ENCODE measurements at places on chromosomes 13 and 19.
A peak's percentile ranks its signal among the peaks of the same experiment; 100 is the strongest.

GRCh38 chr13:80360453-80360800, 19.5 kb upstream of the SPRY2 start:
- no peak for DNase-seq

- DNase-seq = no peak
Measured at GRCh38 chr19:15313649-15314279, 18.6 kb downstream of the BRD4 start.

DNA sequence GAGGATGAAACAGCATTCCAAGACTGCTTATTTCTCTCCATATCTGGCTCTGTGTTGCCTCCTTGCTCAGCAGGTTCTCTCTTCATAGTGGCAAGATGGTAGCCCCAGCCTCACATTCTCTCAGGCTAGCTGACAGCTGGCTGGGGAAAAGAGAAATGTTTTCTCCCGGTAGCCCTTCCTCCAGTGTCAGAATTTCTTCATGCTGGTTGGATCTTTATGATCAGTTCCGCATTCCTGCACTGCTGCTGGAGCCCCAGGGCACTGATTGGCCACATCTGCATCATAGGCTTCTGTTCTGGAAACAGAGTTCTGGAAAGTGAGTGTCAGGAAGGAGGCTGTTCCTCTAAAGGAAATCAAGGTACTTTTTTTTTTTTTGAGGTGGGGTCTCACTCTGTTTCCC, 24.6 kb downstream of the POP4 start:
- no peak for DNase-seq

DNA sequence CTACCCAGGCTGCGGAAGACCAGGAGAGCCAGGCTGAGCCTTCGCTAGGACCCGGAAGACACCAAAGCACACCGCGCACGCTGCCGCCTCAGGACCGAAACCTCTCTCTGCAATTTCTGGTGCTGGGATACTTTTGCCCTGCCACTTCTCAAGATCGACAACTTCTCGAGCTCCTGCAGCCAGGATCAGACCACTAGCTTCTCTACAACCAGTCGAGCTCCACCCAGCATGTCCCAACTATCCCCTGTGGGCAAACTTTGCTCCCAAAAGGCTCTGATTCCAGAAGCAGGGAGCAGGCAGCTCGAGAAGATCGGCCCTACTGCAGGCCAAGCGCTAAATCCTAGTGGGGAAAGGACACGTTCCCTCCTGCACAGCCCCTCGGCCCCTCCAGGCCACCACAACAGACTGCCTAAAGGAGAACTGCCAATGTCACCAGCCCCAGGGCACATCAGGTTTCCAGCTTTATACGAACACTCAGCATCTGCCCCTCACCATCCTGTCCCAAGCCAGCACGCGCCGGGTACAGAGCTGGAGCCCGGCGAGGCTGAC, 979 bp downstream of the AKAP8 start:
- peak; percentile 8 for DNase-seq

DNA sequence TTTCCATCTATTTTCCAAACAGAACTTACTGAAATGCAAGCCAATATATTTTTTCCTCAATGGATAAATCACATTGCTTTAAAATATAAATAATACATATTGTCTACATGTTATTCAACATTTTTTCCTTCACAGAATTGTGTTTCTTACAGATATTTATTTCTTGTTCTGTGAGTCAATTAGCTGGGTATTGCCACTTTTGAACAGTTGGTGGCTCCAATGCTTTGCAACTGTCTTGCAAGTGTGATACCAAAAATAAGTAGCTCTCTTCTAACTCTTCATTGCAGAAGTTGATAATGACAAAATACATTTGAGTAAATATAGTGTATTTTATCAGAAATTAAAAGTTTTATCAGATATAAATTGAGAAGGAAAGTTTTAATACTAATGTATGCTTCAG, 17.1 kb upstream of the GPC5 start:
- no peak for DNase-seq

- peak; percentile 2 for DNase-seq
Measured at GRCh38 chr13:55361141-55361540, 1779.6 kb upstream of the PRR20A start.

GRCh38 chr13:72889495-72889894, 107.6 kb downstream of the PIBF1 start:
- DNase-seq = no peak

- peak; percentile 46 for DNase-seq
Measured at GRCh38 chr13:95301968-95302393, 730 bp upstream of the ABCC4 start.

- DNase-seq = no peak
Measured at GRCh38 chr13:21012211-21012610, 49.2 kb downstream of the LATS2 start.

GRCh38 chr19:15673176-15673654, 328 bp downstream of the CYP4F12 start:
- DNase-seq = no peak

DNA sequence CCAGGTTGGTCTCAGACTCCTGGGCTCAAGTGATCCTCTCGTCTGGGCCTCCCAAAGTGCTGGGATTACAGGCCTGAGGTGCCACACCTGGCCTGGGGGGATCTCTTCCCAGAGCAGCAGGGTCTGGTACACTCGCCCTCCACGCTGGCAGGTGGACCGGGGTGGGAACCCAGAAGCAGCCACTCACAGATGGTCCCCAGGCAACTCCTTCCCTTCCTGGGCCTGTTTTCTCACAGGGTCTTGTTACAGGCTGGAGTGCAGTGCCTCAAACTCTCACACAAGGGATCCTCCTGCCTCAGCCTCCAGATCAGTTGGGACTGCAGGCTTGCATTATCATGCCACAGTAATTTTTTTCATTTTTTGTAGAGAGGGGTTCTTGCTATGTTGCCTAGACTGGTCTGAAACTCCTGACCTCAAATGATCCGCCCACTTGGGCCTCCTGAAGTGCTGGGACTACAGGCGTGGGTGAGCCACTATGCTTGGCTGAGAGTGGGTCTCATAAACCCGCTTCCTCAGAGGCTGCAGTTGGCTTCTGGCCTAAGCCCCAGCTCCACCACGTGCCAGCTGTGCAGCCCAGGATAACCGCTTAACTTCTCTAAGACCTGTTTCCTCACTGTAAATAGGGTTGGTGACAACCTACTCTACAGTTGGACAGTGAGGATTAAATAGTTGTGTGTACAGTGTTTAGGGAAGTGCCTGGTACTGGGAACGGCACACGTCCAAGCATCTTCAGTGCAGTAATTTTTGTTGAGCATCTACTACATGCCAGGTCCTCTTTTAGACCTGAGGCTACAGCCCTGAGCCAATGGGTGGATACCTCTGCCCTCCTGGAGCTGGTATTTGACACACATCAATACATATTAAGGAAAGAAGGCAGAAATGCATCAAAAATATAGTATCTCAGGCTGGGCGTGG, 871 bp upstream of the CCER2 start:
- DNase-seq = peak; percentile 7

DNA sequence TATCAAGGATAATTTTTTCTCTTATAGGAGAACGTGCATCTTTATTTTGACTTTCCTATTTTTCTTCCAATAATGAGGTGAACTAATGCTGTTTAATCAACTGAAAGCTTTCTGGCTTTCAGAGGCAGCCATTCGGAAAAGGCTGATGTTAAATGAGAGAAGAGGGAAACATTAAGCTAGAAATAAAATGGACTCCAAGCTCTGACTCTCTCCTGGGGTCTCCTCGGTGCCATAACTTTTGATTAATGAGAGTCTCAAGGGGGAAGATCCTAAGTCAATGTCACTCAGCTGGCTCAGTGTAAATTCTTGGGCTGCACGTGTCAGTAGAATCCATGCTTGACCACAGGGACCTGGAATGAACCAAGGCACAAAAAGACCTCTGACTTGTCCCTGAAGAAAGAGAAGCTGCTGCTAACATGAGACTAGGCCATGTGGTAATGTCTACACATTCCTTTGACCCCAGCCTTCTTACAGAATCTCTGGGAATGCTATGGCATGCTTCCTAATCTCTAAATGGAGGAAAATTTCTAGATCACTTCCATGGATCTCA, 152.2 kb upstream of the RFC3 start:
- no peak for DNase-seq

DNA sequence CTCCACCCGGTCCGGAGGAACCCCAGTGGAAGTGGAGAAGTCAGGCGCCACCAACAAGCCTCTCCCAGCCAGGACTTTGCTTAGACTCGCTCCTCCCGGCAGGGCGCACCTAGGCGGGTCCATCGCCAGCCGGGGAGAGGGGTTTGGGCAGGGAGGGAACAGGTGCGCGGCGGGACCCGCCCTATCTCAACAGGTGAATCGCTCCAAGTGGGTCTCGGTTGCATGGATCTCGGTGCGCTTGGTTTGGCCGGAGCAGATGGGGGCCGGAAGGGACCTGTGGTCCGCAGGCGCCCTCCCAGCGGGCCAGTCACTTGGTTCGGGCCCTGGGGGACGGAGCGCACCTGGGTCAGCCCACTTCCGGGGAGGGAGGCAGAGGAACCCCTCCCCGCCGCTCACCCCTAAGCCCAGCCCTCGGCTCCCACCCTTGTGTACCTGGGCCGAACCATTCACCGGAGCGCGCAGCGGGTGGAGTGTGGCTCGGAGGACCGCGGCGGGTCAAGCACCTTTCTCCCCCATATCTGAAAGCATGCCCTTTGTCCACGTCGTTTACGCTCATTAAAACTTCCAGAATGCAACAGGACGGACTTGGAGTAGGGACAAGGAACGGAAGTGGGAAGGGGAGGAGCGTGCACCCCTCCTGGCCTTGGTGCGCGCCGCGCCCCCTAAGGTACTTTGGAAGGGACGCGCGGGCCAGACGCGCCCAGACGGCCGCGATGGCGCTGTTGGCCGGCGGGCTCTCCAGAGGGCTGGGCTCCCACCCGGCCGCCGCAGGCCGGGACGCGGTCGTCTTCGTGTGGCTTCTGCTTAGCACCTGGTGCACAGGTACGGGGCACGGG, at the start of gene LSR:
LSR (plus strand) TSS at position 693 of the 836 bp plus-strand sequence; CDS start at position 714, 21 bp downstream.
- DNase-seq = peak; percentile 91

DNA sequence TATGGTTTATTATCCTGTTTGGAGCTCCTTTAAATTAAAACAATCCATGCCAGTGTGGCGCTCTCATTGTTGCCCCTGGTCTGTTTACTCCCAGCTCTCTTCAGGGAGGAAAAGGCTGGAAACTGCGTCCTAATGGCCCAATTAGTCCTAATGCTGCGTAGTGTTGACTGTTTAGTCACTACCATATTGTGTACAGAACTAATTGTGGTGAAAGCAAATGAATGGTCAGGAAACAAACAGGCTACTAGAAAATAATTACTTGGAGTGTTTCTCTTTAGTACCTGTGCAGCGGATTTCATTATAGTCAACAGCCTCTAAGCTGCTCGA, 54.5 kb upstream of the MTIF3 start:
- DNase-seq = no peak

All from NCI-H2171 (cell line).